Left ventricle myocardium inferior (tissue), 1 donor: ENCODE measurements at places on chromosomes 3 and 15.

- H3K27ac ChIP-seq = no peak overlapping the region
- H3K27me3 ChIP-seq = no peaks in the 10 kb centered on the region
- DNase-seq = no peak
- no peak overlapping the region for H3K4me3 ChIP-seq
These were observed 262.1 kb downstream of the NAALADL2 start for GRCh38 chr3:175121225-175121624.

DNA sequence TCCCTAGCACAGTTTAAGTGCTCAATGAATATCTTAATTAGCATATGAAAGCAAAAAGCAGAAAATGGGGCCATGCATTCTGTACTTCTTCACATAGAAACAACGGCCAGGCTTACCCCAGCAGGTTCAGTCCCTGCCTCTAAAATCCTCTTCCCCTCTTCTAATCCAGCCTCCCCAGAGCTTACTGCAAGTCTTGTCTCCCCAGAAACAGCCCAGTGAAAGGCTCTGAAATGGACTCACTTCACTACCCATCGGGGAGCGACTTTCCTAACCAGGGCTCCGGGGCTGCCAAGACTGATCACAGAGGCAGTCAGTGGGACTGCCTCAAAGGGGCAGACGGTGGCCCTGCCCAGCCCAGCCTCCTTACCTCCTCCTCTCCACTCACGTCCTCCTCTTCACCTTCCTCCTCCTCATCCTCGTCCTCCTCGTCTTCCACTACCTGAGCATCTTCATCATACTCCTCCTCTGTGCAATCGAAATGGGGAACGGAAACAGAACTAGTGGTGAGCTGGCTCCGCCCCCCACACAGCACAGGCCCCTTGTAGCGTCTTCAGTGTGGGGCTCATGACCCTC is 38.0 kb downstream of the ANP32A start:
- H3K27me3 ChIP-seq = no peaks in the 10 kb centered on the region
- H3K4me1 ChIP-seq = peaks cover 32% of the 10 kb centered on the region
- no peak overlapping the region for H3K4me3 ChIP-seq
- peaks cover 87% of the 10 kb centered on the region for H3K36me3 ChIP-seq
- H3K27ac ChIP-seq = peak overlapping the region; percentile 77

GRCh38 chr15:64911311-64912186 is at the start of gene ANKDD1A:
ANKDD1A (plus strand) TSS chr15:64911902; CDS start chr15:64911931, 29 bp downstream.
- H3K4me3 ChIP-seq = peak within 1 kb of the TSS; percentile 76
- peak within 1 kb of the TSS; percentile 54 for H3K27ac ChIP-seq
- H3K4me1 ChIP-seq = peaks cover 18% of the 10 kb centered on the region
- H3K36me3 ChIP-seq = no peaks in the 10 kb centered on the region
- DNase-seq = peak; percentile 74
- H3K27me3 ChIP-seq = peaks cover 16% of the 10 kb centered on the region

- H3K36me3 ChIP-seq = no peaks in the 10 kb centered on the region
- H3K27me3 ChIP-seq = peaks cover 37% of the 10 kb centered on the region
- no peak overlapping the region for H3K4me3 ChIP-seq
- no peak overlapping the region for H3K27ac ChIP-seq
- DNase-seq = no peak
These were observed 256.4 kb downstream of the MEX3B start for GRCh38 chr15:81789403-81789802.

DNA sequence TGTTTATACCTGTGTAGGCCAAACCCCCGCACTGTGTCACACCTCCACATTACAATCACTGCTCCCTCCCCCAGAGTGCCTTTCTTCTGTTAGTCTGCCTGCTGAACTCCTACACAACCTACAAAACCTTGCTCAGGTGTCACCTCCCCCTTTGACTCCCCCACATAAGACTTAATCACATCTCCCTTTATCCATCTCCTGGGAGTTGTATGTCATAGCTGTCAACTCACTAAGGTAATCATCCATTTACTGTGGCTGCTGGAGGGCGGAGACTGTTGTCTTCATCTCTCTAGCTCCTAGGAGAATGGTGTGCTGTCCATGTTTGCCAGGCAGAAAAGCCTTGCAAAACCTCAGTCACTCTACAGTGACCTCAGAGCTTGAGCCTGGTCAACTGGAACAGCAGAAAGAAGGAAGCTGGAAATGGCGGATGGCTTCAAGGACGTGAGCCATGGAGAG is 43.8 kb downstream of the ZNF710 start:
- H3K4me3 ChIP-seq = no peak overlapping the region
- peaks cover 29% of the 10 kb centered on the region for H3K4me1 ChIP-seq
- no peaks in the 10 kb centered on the region for H3K36me3 ChIP-seq
- no peak overlapping the region for H3K27ac ChIP-seq

GRCh38 chr15:99029341-99030144 is 22.0 kb upstream of the PGPEP1L start:
- peaks cover 3% of the 10 kb centered on the region for H3K4me1 ChIP-seq
- no peak overlapping the region for H3K4me3 ChIP-seq
- no peaks in the 10 kb centered on the region for H3K36me3 ChIP-seq

- no peak overlapping the region for H3K4me3 ChIP-seq
- no peak overlapping the region for H3K27ac ChIP-seq
- peaks cover 13% of the 10 kb centered on the region for H3K4me1 ChIP-seq
- no peak for DNase-seq
These were observed 47.3 kb downstream of the SYNPR start for GRCh38 chr3:63325386-63325785.

DNA sequence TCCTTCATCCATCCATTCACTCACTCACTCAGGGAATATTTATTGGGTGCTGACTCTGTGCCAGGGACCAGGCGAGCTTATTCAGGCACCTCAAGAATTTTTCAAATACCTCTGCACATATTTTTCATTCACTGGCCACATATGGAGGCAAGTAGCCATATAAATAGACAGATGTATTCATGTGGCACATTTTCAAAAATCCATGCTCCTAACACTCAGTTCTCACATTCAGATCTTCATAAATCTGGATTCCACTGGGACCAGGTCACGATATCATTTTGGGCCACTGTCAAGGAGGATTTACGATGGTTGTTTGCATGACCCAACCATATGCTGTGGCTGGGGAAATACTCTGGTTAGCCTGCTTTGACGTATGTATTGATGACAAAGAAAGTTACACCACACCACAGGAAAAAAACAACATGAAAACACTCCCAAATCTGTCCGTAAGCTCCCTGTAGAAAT is 241.8 kb upstream of the LRTM1 start:
- H3K27ac ChIP-seq = no peak overlapping the region
- H3K4me3 ChIP-seq = no peak overlapping the region

- H3K27ac ChIP-seq = no peak overlapping the region
- no peaks in the 10 kb centered on the region for H3K36me3 ChIP-seq
- H3K4me1 ChIP-seq = peaks cover 26% of the 10 kb centered on the region
- no peak overlapping the region for H3K4me3 ChIP-seq
- peaks cover 98% of the 10 kb centered on the region for H3K27me3 ChIP-seq
These were observed 3.2 kb downstream of the CPEB1 start for GRCh38 chr15:82643992-82644391.

DNA sequence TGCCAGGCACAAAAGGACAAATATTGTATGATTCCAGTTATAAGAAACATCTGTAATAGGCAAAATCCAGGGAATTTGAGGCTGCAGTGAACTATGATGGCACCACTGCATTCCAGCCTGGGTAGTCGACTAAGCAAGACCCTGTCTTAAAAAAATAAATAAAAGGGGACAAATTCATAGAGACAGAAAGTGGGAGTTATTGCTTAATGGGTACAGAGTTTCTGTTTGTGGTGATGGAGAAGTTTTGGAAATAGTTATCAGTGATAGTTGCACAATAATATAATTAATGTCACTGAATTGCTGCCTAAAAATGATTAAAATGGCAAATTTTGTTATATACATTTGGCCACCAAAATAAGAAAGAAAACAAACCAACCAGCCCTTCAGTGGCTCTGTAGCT is 27.6 kb upstream of the CNBP start:
- no peaks in the 10 kb centered on the region for H3K36me3 ChIP-seq
- peak overlapping the region; percentile 45 for H3K27ac ChIP-seq
- H3K4me1 ChIP-seq = peaks cover 16% of the 10 kb centered on the region
- no peak overlapping the region for H3K4me3 ChIP-seq

DNA sequence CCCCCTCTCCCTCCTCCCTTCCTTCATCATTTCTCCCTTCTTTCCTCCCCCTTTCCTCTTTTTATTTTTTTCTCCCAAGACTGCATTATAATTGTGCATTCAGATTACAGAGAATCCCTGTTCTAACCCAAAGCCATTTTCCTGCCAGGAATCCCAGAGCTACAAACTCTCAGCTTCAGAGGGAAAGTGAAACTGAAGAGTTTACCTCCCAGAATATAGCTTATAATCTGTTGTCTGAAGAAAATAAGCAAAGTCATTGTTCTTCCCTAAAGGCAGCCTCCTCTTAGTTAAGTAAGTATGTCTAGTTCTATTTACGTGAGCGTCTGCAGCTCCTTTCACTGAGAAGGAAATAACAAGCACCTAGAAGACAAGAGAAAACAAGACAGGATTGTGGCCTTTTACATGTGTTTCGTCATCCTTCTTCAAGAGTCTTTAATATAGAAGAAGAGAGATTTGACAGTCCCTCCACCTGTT is 97.2 kb downstream of the CHST2 start:
- H3K4me1 ChIP-seq = no peaks in the 10 kb centered on the region
- H3K36me3 ChIP-seq = no peaks in the 10 kb centered on the region
- H3K27ac ChIP-seq = peak overlapping the region; percentile 30
- peak overlapping the region; percentile 7 for H3K4me3 ChIP-seq
- H3K27me3 ChIP-seq = no peaks in the 10 kb centered on the region
- no peak for DNase-seq

- no peak overlapping the region for H3K4me3 ChIP-seq
- peaks cover 2% of the 10 kb centered on the region for H3K4me1 ChIP-seq
- no peak for DNase-seq
These were observed 113.9 kb downstream of the DGKG start for GRCh38 chr3:186247821-186248814.

GRCh38 chr15:50883903-50884302 is 24.6 kb upstream of the AP4E1 start:
- DNase-seq = no peak
- H3K27me3 ChIP-seq = no peaks in the 10 kb centered on the region
- H3K36me3 ChIP-seq = no peaks in the 10 kb centered on the region
- H3K4me1 ChIP-seq = peaks cover 12% of the 10 kb centered on the region

GRCh38 chr3:107970993-107971580 is 119.7 kb downstream of the CD47 start:
- DNase-seq = no peak
- H3K27me3 ChIP-seq = no peaks in the 10 kb centered on the region
- H3K4me3 ChIP-seq = no peak overlapping the region
- no peak overlapping the region for H3K27ac ChIP-seq

GRCh38 chr3:138914870-138915502 is 32.0 kb downstream of the FOXL2 start:
- no peaks in the 10 kb centered on the region for H3K27me3 ChIP-seq
- no peak for DNase-seq
- H3K36me3 ChIP-seq = no peaks in the 10 kb centered on the region
- peaks cover 19% of the 10 kb centered on the region for H3K4me1 ChIP-seq
- H3K27ac ChIP-seq = peak overlapping the region; percentile 96
- peak overlapping the region; percentile 80 for H3K4me3 ChIP-seq

DNA sequence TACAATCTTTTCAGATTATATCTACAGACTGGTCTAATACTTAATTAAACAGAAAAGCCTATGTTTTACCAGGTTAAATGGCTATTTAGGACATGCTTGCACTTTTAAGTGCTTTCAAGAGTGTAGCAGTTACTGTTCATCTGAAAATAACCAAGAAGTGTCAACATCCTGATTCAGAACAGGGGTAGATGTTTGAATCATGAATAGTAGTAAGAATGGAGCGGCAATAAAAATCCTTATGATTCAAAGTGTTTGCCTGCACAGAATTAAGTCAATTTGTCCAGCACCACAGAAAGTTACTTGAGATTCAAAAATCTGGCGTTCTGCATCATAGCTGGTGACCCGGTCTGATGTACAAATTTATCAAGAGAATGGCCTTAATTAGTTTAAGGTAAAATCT is 48.3 kb downstream of the GREM1 start:
- peaks cover 4% of the 10 kb centered on the region for H3K27me3 ChIP-seq
- no peaks in the 10 kb centered on the region for H3K36me3 ChIP-seq
- H3K4me1 ChIP-seq = no peaks in the 10 kb centered on the region
- no peak for DNase-seq

- H3K4me1 ChIP-seq = no peaks in the 10 kb centered on the region
- no peak overlapping the region for H3K4me3 ChIP-seq
- no peaks in the 10 kb centered on the region for H3K27me3 ChIP-seq
- H3K27ac ChIP-seq = no peak overlapping the region
- H3K36me3 ChIP-seq = peaks cover 66% of the 10 kb centered on the region
- no peak for DNase-seq
These were observed 115.6 kb downstream of the PDE8A start for GRCh38 chr15:85097250-85097649.

- no peak for DNase-seq
- H3K4me1 ChIP-seq = no peaks in the 10 kb centered on the region
- no peak overlapping the region for H3K27ac ChIP-seq
These were observed 215.2 kb upstream of the BCHE start for GRCh38 chr3:166052440-166052839.

GRCh38 chr15:98827217-98827616 is 178.9 kb downstream of the IGF1R start:
- H3K36me3 ChIP-seq = peaks cover 29% of the 10 kb centered on the region
- H3K27me3 ChIP-seq = no peaks in the 10 kb centered on the region
- H3K4me1 ChIP-seq = peaks cover 24% of the 10 kb centered on the region
- no peak for DNase-seq

DNA sequence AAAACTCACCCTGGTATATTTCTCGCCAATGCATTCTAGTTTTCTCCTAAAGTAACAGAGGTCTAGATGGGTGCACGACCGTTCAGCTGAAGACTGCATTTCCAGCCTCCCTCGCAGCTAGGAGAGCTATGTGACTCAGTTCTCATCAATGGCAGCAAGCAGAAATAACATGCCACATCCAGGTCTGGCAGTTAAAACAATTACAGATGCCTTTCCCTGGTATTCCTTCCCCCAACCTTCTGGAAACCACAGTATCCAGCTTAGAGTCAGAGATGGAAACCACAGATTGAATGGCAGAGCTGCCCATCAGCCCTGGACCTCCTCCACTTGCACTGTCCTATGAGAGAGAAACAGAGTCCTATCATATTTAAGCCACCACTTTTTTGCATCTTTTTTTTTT is 4.8 kb downstream of the HAPLN3 start:
- no peak overlapping the region for H3K4me3 ChIP-seq
- H3K4me1 ChIP-seq = peaks cover 17% of the 10 kb centered on the region
- H3K27ac ChIP-seq = no peak overlapping the region
- peaks cover 10% of the 10 kb centered on the region for H3K27me3 ChIP-seq
- no peak for DNase-seq

GRCh38 chr3:97264180-97264579 is 449.8 kb downstream of the EPHA6 start:
- no peaks in the 10 kb centered on the region for H3K27me3 ChIP-seq
- H3K4me1 ChIP-seq = no peaks in the 10 kb centered on the region
- no peaks in the 10 kb centered on the region for H3K36me3 ChIP-seq
- DNase-seq = no peak

GRCh38 chr15:38576261-38576660 is 11.6 kb upstream of the RASGRP1 start:
- no peak overlapping the region for H3K27ac ChIP-seq
- H3K36me3 ChIP-seq = no peaks in the 10 kb centered on the region
- peaks cover 34% of the 10 kb centered on the region for H3K27me3 ChIP-seq
- DNase-seq = no peak

GRCh38 chr3:191397771-191398170 is 63.2 kb upstream of the PYDC2 start:
- no peak overlapping the region for H3K4me3 ChIP-seq
- peaks cover 34% of the 10 kb centered on the region for H3K36me3 ChIP-seq
- no peaks in the 10 kb centered on the region for H3K27me3 ChIP-seq
